Left ventricle myocardium inferior (tissue), 1 donor: ENCODE measurements at places on chromosomes 3 and 15. TPM values are rescaled to one million over a fixed set of nuclear protein-coding genes. Genes with fewer than 3 reads are reported as not detected.

- no peaks in the 10 kb centered on the region for H3K27me3 ChIP-seq
- peaks cover 9% of the 10 kb centered on the region for H3K4me1 ChIP-seq
- no peak for DNase-seq
- no peak overlapping the region for H3K27ac ChIP-seq
- no peak overlapping the region for H3K4me3 ChIP-seq
Measured at GRCh38 chr15:92545996-92546395, 109.6 kb downstream of the FAM174B start.

- H3K4me1 ChIP-seq = no peaks in the 10 kb centered on the region
- DNase-seq = no peak
- no peaks in the 10 kb centered on the region for H3K27me3 ChIP-seq
- no peak overlapping the region for H3K4me3 ChIP-seq
Measured at GRCh38 chr3:15924914-15925313, 127.1 kb upstream of the ANKRD28 start.

- no peaks in the 10 kb centered on the region for H3K36me3 ChIP-seq
- no peak for DNase-seq
- H3K27ac ChIP-seq = peak overlapping the region; percentile 75
- H3K4me3 ChIP-seq = no peak overlapping the region
Measured at GRCh38 chr15:93486407-93487117, 397.6 kb upstream of the RGMA start.

Gene GATA2
- 11.0 TPM for total RNA-seq
